Daoy (cell line): ENCODE measurements at places on chromosomes 6 and 20. TPM values are rescaled to one million over a fixed set of nuclear protein-coding genes. Genes with fewer than 3 reads are reported as not detected.
A peak's percentile ranks its signal among the peaks of the same experiment; 100 is the strongest.

DNA sequence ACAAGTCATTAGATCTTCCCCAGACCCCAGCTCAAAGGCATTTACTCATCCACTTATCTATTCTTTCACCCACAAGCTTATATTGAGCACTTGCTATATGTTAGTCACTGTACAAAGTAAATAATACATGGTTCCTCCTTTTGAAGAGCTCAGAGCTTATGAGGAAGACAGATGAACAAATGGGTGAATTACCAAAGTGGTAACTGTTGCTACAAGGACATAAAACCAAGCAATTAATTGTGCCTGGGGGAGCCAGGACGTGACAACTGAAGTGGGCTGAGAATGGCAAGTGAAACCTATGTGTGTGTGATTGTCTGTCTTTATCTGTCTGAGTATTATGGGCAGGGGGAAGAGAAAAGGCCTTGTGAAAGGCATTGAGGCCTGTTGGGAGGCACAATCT, 45.6 kb upstream of the AKIRIN2 start:
- DNase-seq, result peak; percentile 4

DNA sequence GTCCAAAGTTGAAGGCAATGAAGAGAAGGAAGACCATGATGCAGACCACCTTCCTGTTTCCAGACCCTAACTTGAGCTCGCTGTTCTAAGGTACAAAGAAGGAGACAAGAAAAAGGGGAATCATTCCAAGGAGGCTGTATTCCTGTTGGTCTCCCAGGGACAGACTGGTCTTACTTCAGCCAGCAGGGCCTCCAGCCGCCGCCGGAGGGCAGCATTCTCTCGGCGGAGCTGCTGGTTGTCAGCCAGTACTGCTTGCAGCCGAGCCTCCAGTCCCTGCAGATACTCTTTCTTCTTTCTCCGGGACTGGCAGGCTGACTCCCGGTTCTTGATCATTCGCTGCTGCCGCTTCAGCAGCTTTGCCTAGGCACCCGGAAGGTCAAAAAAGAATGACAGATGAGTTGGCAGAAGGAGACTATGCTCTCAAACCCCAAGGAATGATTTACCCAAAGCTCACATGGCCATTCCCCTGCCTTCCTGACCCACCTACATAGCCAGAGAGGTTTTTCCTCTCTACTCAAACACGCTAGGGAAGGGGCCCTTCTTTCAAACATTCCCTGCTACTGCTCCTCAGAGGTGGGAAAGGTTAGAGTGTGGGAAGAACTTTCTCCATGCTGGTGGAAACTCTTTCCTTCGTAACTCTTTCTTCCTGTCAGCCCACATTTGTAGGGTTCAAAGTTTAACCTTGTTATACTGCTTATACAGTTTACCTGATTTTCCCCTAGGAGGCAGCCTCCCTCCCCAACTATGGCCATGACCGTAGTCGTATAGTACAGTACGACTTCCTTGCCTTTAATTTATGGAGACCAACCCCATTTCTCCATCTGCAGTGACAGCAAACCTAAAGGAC, 9.0 kb downstream of the ATF6B start:
- DNase-seq, result peak; percentile 86

- no peak for DNase-seq
Measured at GRCh38 chr6:151729829-151730495, 77.5 kb upstream of the ESR1 start.

- DNase-seq, result peak; percentile 99
Measured at GRCh38 chr6:47034926-47035325, 7.2 kb downstream of the ADGRF1 start.

GRCh38 chr6:35522660-35523658, 10.3 kb upstream of the TULP1 start:
- peak; percentile 79 for DNase-seq

- DNase-seq, result no peak
Measured at GRCh38 chr20:62183426-62184142, 756 bp downstream of the MTG2 start.

GRCh38 chr6:583635-584034, 73.3 kb downstream of the HUS1B start:
- no peak for DNase-seq

DNA sequence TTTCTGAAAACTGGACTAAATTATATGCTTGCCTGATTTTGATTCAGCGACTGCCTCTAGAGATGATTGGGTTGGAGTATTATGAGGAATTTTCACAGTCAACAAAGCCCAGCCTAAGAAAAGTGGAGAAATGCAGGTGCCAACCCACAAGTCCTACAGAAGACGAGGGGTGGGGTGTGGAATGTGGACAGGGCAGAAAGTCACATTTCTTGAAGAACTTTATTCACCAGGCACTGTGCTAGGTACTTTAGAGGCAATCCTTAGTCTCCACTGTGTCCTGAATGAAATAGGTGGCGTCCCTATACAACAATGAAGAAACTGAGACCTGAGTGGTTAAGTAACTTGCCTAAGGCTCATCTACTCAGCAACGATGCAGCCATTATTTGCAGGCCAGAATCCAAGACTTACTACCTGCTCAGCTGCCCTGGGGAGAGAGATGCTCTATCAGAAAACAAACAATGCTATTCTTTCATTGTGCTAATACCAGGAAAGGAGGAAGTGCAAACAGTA, 106.3 kb downstream of the RNF144B start:
- DNase-seq, result no peak

DNA sequence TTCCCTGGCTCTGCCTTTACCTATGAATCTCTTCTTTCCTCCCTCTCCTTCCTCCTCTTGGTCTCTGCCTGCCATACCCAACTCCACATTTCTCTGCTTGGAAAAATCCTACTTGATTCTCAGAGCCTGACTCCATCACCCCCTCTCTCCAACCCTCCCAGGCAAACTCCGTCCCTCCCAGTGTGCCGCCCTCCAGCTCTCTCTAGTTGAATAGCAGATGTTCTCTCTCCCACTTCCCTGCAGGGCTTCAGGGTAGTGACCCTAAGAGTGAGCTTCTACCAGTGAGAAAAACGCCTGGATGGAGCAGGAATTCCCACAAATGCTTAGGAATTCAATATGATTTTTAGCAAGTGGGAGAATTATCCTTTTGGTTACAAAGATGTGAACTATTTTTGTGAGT, 141.6 kb downstream of the MTHFD1L start:
- DNase-seq, result no peak

DNA sequence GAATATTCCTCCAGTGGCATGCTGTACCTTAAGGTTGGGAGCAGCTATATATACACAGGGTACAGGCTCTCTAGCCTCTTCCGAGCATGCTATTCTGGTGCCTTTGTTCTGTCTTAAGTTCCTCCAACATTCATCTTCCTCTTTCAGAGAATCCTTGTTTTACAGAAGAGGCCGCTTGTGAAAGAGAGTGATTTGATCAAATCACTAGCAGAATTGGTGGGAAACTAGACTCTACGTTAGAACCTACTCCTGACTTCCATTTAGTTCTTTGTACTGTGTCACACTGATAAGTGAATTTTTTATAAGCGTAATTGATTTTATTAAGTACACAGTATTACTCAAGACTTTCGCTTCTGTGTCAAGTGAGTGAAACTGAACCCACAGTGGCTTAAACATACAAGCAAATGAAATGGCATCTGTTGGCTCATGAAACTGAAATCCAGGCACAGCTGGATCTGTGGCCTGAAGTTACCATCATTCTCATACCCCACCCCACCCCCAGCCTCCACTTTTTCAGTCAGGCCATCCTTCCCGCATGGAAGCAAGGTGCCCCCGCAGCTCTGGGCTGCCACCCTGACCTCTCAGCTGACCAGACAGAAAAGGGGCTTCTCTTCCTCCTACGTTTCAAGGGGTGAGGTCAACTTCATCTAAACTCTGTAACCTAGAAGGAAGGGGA, 102.3 kb downstream of the RPP40 start:
- no peak for DNase-seq

GRCh38 chr6:148325316-148326068, 17.1 kb upstream of the SASH1 start:
- DNase-seq, result no peak

DNA sequence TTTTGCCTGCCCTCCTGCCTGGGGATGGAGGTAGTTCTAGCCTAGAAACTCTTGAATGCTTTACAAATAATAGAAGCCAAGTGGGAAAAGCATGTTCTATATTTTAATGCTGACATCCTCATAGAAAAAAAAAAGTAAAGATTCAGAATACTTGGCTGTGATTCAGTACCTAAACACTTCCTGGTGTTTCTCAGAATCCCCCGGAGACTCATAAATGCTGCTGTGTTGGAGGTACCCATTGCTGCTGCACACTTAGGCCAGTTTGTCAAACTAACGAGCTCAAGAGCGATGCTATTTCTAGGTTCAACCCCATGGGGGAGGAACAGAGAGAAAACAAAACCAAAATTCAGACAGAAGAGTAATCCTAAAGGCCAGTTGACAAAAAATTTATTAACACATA, 38.8 kb upstream of the ZFP64 start:
- peak; percentile 69 for DNase-seq

DNA sequence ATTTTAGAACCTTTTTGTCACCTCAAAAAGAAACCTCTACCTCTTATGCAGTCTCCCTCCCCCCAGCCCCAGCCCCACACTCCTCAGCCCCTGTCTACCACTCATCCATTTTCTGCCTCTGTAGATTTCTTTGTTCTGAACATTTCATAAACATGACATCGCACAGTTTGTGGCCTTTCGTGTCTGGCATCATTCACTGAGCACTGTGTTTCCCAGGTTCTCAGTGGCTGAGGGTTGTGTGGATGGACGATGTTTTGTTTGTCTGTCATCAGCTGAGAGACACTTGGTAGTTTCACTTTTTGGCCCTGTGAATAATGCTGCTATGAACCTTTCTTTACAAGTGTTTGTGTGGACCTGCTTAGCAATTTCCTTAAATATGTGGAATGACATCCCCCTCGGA, 64.5 kb downstream of the FAM120B start:
- DNase-seq, result no peak

- DNase-seq, result no peak
Measured at GRCh38 chr6:43886717-43887339, 116.8 kb downstream of the VEGFA start.

GRCh38 chr6:23246896-23247295, 677.5 kb downstream of the HDGFL1 start:
- DNase-seq, result no peak

GRCh38 chr6:88000713-88001112, 46.9 kb upstream of the SPACA1 start:
- DNase-seq, result no peak

DNA sequence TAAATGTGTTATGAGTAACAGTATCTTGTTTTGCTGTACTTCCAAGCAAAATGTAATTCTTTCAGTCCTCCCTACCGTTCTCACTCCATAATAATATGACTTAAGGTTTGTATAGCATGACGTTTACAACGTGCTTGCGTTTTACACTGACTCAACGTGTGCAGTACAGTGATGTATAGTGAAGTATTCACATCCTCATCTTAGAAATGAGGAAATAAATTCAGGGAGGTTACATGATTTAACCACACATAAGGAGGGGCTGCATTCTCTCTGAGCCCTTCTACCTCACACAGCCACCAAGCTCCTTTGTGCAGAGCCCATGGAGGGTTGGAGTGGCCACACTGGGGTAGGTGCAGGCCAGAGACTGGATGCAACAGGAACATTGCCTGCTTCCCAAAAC, 164.5 kb downstream of the MTHFD1L start:
- no peak for DNase-seq

GRCh38 chr6:166754218-166755030, 127.4 kb upstream of the RPS6KA2 start:
- DNase-seq, result no peak

DNA sequence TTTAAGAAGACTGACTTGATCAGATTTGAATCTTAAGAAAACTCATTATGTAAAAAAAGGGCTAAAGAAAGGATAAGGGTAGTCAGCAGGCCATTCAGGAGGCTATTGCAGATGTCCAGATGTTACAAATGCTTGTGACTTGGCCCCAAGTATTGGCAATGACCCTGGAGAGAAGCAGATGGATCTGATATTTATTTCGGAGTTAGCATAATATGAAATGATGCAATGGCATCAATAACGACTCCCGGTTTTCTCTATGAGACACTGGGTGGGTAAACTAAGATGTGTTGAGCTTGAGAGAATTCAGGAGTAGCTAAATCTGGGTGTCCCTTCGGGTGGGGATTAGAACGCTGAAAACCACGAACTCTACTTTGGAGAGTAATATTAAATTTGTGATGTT, 149.7 kb downstream of the LAMA2 start:
- no peak for DNase-seq

GRCh38 chr20:57509665-57510237, 15.2 kb downstream of the CTCFL start:
- peak; percentile 23 for DNase-seq

DNA sequence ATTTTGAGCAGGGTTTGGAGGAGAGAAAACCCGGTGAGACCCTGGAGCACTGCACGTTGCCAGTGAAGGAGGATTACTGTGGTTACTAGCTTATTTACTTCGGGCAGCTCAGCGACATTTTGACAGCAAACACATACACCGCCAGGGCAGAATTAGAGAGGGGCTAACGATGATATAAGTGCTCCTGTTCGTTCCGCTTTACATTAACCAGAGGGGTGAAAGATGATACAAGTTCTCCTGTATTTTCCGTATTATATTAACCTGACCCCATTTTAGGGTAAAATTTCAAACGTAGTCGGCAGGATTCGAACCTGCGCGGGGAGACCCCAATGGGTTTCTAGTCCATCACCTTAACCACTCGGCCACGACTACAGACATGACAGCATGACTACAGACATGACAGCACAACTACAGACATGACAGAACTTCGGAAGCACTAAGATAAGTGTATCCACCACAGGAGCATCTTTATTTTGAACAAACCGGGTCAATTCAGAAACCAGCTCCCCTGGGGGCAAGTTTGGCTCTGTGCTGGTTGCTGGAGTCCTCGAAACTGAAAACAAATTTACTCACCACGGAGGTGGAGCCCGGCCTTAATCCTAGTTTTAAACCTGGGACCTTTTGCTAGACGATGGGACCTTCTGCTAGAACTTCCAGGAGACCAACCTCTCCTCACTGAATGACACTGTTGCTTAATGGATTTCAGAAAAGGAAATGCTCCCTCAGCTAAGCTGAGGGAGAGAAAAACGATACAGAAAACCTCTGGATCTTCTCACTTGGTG, 80.4 kb upstream of the ZNF184 start:
- peak; percentile 90 for DNase-seq

Gene GPSM3
- 2.2 and 6.6 TPM in 2 replicates for total RNA-seq

Gene MYMX
- not detected in 2 replicates for total RNA-seq

Gene IMPG1
- not detected in 2 replicates for total RNA-seq

Gene STX11
- total RNA-seq, result 4.6 and 6.3 TPM in 2 replicates

Gene PROKR2
- total RNA-seq, result not detected in 2 replicates

Gene NANP
- total RNA-seq, result 4.0 and 4.5 TPM in 2 replicates

Gene LHFPL5
- not detected in 2 replicates for total RNA-seq

Gene NKX2-2
- total RNA-seq, result 1.4 and 3.7 TPM in 2 replicates

Gene TMEM74B
- 0.06 TPM in 1 of 2 replicates, not detected in the other for total RNA-seq

Gene CTAGE9
- total RNA-seq, result not detected in 2 replicates

Gene ARMH2
- total RNA-seq, result not detected in 2 replicates

Gene SRMS
- not detected in 2 replicates for total RNA-seq

Gene NKAPL
- total RNA-seq, result not detected in 2 replicates

Gene TRIM31
- 0.11 TPM in 1 of 2 replicates, not detected in the other for total RNA-seq

Gene TTK
- total RNA-seq, result 153 and 180 TPM in 2 replicates

Gene FAM83B
- 0.33 TPM in 1 of 2 replicates, not detected in the other for total RNA-seq

Gene BYSL
- 35.4 and 42.4 TPM in 2 replicates for total RNA-seq

Gene SLA2
- total RNA-seq, result not detected in 2 replicates

Gene SLC17A2
- not detected in 2 replicates for total RNA-seq

Gene MYBL2
- 30.0 and 48.8 TPM in 2 replicates for total RNA-seq

Gene MDFI
- total RNA-seq, result 45.7 and 53.7 TPM in 2 replicates
